ENCODE measurements at places on chromosomes 16 and 17.
A peak's percentile ranks its signal among the peaks of the same experiment; 100 is the strongest.

- DNase-seq: no peak
Measured at GRCh38 chr17:29016345-29017210, 10.7 kb upstream of the SEZ6 start.

- DNase-seq: no peak
Measured at GRCh38 chr16:1073262-1073558, 663 bp downstream of the SSTR5 start.

GRCh38 chr16:28182183-28182582 is 29.6 kb downstream of the XPO6 start:
- no peak for DNase-seq

DNA sequence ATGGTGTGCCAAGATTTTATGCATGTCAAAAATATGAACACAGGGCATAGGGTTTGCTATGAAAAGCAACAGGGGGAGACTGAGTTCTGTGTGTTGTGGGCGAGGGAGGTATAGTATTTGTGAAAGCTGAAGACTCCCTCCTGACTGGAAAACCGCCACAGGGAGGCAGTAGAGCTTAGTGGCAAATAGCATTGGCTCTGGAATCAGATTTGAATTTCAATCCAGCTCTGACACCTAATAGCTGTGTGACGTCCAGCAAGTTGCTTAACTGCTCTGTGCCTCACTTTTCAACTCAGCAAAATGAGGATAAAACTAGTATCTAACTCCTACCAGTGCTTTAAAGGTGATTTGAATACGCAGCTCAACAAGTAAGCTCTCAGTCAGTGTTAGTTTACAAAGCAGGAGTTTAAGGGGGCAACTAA is 22.0 kb downstream of the KPNA2 start:
- no peak for DNase-seq

- DNase-seq: no peak
Measured at GRCh38 chr16:12878973-12879372, 22.4 kb upstream of the SHISA9 start.

GRCh38 chr17:80848449-80849102 is 143.1 kb upstream of the CHMP6 start:
- DNase-seq: no peak

DNA sequence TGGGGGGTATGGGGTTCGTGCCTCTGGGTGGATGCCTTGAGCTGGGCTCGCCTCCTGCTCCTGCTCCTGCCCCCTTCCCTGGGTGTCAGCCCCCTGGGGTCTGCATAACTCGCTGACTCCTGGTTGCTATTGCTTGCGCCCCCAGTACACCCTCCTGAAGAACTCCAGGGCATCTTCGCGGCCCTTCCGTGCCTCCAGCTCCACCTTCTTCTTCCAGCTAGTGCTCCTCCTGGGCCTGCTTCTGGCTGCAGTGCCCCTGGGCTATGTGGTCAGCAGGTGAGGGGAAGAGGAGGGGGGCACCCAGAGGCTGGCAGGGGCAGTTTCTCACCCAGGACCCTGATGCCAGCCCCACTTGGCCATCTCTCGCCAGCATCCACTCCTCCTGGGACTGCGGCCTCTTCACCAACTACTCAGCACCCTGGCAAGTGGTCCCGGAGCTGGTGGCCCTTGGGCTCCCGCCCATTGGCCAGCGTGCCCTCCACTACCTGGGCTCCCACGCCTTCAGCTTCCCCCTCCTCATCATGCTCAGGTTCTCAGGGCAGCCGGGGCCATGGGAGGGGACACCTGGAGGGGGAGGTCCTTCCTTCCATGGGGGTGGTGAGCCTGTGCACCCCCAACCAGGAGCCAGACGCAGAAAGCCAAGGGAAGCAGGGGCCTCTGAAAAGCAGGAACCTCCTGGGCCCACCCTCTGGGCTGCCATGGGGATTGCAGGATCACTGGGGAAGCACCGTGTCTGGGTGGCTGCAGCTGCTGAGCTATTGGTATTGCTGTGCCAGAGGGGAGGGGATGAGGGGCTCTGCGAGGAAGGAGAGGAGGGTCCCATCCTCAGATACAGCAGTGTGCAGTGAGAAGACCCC is 7.8 kb upstream of the C17orf99 start:
- no peak for DNase-seq

DNA sequence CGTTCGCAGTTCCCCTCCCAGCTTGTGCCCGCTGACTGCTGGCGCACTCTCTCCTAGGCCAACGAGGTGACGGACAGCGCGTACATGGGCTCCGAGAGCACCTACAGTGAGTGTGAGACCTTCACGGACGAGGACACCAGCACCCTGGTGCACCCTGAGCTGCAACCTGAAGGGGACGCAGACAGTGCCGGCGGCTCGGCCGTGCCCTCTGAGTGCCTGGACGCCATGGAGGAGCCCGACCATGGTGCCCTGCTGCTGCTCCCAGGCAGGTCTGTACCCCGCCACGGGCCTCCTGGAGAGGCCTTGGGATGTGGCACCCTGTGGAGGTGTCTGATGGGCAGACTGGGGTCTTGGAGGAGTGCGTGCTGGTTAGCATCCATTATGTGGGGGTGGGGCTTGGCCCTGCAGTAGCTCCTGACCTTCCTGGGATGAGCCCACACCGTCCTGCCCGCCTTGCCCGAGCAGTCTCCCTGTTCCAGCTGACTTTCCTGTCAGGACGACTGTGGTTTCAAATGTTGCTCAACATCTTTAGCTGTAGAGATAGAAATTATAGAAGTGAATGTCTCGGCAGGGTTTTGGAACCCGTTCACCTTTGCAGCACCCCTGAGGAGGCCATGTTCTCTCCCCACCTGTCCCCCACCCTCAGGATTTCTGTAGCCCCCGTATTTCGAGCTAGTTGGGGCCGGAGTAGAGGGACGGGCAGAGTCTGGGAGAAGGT is 44.9 kb upstream of the CAPN15 start:
- DNase-seq: no peak

- peak; percentile 47 for DNase-seq
Measured at GRCh38 chr17:66373944-66374817, 71.8 kb downstream of the PRKCA start.

DNA sequence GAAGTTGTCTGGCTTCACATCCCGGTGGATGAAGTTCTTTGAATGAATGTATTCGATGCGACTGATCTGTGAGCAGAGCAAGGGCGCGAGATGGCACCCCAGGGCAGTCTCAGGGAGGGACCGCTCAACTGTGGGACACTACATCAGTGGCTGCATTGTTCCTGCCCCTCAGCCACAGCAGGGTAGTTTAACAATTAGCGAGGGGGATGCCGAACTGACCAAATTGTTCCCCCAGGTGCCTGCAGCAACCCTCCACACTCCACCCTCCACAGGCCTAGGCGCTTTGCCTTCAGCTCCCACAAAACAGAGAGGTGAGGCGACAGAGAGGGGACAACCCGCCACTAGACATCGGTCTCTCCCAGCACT is 20.3 kb downstream of the CSNK1D start:
- no peak for DNase-seq

DNA sequence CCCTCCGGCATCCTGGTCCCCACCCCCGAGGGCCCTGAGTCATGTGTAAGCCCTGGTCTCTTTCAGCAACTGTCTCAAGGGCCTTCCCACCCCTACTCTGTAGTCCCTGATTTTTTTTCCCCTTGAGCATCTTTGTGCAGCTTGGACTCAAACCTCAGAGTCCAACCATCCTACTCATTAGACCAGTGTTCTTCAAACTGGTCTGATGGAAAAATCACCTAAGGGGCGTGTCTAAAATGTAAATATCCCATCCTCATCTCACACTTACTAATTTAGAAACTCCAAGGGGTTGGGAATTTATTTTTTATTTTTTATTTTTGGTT is 624 bp downstream of the G6PC3 start:
- DNase-seq: peak; percentile 77

DNA sequence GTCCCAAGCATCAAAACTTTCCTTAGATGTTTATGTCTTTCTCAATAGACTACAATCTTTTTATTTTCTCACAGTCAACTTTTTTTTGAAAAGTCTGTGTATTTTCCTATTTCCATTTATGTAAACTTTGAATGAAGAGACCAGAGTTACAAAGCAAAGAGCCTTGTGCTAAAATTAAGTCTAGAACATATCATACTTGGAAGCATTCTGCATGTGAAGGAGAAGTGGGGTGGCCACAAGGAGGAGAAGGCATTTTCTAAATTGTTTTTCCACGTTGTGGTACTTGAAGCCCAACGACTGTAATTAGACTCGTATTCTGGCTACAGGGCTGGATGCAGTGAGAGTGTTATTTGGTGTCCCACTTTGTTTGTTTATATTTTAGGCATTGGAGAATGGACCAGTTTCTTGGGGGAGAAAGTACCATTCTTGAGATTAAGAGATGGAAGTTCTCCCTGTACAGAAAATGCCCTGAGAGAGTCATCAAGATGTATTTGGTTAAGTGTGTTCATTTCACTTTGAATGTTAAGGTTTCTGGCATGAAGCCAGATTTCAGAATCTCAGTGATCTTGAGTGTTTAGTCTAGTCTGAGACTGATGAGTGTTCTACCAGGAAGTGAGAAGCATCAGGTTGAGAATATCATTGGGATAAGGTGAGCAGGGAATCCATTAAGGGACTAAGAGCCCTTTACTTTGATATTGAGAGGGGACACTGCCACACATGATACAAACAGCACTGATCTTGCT is 71.6 kb downstream of the MAP2K6 start:
- DNase-seq: no peak

- DNase-seq: no peak
Measured at GRCh38 chr17:72116661-72117521, 3.9 kb upstream of the SOX9 start.

DNA sequence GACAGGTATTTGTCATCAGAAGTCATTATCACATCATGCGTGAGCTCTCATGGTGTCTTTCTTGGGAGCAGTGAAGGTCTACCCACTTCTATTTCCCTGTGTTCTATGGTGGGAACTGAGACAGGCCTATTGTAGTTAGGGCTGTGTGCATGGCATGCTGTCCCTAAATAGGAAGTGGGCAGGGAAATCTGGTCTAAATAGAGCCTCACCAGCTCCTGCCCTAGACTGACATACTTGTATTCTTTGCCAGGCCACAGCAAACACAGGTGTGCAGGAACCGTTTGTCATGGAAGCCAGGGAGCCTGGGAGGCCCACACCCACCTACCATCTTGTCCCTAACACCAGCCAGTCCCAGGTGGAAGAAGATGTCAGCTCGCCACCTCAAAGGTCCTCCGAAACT is 10.1 kb downstream of the SLC7A6 start:
- no peak for DNase-seq

- no peak for DNase-seq
Measured at GRCh38 chr17:47882695-47883588, 13.1 kb upstream of the SP2 start.

- no peak for DNase-seq
Measured at GRCh38 chr16:80314042-80314441, 226.8 kb upstream of the DYNLRB2 start.

DNA sequence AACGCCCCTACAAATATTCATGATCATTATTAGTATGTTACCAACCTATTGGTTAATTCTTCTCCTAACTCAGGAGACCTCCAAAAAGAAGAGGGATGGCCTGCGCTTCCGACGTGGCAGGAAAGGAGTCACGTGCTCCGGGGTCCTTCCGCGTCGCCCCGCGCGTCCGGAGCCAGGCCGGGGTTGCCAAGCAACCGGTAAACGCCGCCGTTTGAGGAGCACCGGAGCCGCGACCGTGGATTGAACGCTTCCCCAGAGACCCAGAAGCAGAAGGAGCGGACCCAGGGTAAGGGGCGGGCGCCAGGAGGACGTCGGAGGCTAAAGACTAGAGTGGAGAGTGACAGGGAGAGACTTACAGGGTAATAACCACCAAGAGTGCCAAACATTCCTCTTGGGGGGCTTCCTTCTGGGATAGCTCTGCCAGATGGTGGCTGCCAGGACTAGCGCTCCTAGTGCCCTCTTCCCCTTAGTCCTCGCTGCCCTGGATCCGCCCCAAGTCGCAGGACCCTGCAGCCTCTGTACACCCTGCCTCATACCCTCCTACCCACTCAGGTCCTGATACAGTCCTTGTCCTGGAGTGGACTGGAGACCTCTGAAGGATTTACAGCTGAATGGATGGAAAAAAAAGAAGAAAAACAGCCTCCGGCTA is at the start of gene DNAI2:
Gene DNAI2, plus strand, starts transcription at position 175 of the 649 bp plus-strand sequence. CDS start 7,584 bp downstream, outside the sequence.
- peak; percentile 53 for DNase-seq

DNA sequence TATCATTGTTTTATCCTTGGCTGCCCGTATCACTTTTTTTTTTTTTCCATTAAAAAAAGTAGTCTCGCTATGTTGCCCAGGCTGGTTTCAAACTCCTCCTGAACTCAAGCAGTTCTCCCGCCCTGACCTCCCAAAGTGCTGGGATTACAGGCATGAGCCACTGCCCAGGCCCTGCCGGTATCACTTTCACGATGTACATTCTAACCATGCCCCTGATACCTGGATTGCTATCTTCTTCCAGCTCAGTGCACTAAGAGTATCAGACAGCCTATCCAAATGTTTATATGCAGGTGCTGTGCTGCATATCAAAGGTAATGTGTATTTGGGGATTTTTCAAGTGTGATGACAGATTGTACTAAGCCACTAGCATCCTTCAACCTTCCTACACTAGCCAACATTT is 14.2 kb downstream of the MOSMO start:
- no peak for DNase-seq

DNA sequence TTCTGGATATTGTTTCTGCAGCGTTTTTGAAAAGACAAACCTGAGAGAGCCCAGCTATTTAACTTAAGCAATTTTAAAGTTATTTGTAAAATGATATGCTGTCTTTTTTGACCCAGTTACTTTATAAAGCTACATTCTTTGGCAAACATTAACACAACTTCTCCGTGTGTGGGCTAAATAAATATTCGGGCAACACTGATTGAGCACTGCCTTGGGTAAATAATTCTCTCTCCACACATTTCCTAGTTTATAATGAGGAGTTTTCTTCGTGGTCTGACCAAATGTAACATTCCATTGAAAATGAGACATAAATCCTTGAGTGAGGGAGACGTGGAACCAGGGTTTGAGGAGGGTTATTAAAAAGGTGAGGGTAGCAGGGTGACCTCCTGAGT is 142.8 kb downstream of the WWOX start:
- no peak for DNase-seq

DNA sequence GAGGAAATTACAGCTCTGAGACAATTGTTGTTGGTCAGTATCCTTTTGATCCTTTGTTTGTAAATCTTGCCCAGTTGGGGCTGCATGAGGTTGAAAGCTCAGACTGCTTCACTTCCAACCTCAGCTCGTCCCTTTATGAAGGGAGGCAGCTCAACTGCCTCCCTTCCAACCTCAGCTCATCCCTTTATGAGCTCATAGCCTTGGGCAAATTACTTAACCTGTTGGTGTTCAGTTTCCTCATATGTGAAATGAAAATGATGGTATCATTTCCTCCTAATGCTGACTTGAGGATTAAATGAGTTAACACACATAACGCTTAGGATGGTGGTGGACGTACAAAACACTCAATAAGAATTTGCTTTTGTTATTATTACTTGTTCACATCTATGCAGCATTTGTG is 265.1 kb downstream of the CDH13 start:
- DNase-seq: no peak

GRCh38 chr17:57625957-57626356 is 119.1 kb downstream of the CCDC182 start:
- DNase-seq: no peak

GRCh38 chr16:68490358-68490757 is 42.0 kb upstream of the SMPD3 start:
- no peak for DNase-seq

DNA sequence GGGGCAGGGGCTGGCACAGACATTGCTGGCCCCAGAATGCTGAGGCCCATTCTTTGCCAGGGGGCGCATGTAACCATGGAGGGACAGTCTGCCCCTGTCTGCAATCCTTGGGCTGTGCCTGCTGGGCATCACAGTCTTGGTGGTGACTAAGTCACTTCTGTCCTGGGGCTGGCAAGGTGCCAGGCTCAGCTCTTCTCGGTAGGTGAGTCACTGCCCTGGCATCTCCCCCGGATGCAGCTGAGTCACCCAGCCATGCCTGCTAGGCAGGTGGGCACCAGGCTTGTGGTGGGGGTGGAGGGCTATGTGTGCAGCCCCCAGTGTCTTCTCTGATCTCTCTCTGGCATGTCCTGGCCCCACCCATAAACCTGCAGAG is 5.6 kb downstream of the RARA start:
- DNase-seq: peak; percentile 20
